Activated CD4-positive, alpha-beta memory T cell treated with anti-CD3 and anti-CD28 coated beads, Interleukin-2, amount 10 ng/mL, durations not matched to agents 7 days and 5 days (primary cell): ENCODE measurements at places on chromosomes 11 and 22.

- no peak for DNase-seq
These were observed 143.6 kb upstream of the POU2AF2 start for GRCh38 chr11:111101881-111102280.

GRCh38 chr11:62538470-62539237, 8.0 kb downstream of the AHNAK start:
- no peak for DNase-seq

GRCh38 chr22:45587638-45588505, 83.8 kb upstream of the ATXN10 start:
- DNase-seq, result no peak

GRCh38 chr11:74084796-74085541, 76.1 kb upstream of the UCP3 start:
- DNase-seq, result no peak

DNA sequence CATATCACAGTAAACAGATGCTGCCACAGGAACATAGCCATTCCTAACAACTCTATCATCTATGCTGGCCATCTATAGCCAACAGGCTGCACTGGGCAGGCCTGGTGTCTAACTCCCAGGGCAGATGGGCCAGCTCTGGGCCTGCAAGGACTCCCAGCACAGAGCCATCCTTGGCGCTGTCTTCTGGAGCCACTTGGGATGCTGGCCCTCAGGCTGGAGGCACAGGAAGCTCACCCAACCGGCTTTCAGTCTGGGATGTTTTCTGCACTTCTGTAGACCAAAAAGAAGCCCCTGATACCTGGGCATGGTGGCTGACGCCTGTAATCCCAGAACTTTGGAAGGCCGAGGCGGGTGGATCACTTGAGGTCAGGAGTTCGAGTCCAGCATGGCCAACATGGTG, 40.8 kb upstream of the WNT11 start:
- DNase-seq, result no peak

- DNase-seq, result no peak
These were observed 1.1 kb upstream of the DENND5A start for GRCh38 chr11:9266132-9266736.

DNA sequence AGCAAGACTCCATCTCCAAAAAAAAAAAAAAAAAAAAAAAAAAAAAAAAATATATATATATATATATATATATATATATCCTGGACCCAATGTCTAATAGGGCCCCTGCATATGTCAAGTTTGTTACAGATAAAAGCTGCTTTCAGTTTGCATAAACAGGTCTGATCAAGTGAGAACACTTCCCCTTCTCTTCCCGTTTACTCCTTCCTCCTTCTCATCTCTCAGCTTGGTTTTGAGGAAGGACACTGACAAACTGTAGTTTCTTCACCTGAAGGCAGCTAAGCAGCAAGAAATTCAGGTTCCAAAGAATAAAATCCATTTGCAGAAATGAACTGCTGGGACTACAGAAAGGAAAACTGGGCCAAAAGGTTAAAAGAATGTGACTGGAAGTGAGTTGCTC, 11.7 kb downstream of the THOC5 start:
- no peak for DNase-seq

- DNase-seq, result no peak
These were observed 18.6 kb downstream of the ATM start for GRCh38 chr11:108241330-108242037.

DNA sequence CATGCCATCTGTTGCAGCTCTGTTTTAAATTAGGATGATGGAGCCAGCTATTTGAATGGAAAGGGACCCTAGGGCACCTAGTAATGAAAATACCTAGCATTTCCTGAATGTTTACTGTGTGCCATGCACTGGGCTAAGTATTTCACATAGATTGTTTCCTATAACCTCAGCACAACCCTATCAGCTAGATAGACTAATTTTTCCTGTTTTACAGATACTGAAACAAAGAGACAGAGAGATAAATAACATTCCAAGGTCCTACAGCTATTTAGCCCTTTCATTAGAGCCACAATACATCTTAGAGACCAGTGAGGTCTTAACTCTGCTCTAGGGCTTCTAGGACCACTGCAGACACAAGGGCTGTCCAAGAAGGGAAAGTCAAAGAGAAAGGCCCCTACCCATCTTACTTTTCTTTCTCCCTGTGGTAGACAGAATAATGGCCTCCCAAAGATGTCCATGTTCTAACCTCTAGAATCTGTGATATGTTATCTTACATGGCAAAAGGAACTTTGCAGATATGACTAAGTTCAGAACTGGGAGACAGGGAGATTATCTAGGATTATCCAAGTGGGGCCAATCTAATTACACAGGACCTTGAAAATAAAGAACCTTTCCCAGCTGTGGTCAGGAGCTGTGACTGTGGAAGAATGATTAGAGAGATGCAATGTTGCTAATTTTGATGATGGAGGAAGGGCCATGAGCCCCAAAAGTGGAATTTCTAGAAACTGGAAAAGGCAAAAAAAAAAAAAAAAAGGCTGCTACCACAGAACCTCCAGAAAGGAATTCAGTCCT, 157.0 kb downstream of the CCDC34 start:
- no peak for DNase-seq

- DNase-seq, result no peak
These were observed 762 bp downstream of the MTMR3 start for GRCh38 chr22:29883775-29884097.

DNA sequence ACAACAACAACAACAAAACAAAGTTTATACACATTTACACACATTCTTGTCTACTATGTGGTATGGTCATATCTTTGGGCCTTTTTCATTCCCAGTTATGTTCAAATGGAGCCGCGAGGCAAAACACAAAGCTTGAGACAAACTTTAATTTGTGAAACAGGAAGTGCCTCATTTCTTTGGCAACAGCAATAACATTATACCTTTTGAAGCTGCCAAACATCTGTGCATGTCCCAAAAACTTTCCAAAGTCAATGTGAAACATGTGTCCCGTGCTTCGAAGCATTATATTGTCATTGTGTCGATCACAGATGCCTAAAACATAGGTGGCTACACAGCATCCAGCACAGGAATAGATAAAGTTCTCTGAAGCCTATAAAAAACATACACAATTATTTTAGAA, 25.0 kb upstream of the RPS13 start:
- no peak for DNase-seq

DNA sequence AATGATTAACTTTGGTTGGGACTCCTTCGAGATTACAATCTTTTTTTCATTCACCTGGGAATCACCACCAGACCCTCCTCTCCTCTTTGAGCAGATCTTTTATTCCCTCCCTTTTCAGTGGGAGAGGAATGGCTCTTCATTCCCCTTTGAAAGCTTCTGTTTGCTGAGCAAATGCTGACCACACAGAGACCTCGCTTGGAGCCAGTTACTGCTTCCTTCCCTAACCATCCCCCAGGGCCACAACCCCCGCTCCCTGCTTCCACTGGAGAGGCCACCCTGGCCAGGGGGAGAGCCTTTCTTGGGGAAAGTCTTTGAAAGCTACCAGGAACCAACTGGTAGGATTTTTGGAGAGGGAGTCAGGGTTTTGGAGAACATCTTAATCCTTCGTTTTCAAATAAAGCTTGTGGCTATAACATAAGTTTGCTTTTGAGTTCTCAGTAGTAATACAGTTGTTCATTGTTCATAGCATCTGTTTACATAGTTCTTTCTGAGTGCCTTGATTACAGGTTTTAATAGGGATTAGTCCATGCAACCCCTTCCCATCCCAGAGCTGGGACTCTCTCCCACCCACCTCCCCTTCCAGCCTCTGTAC, 138.4 kb downstream of the DBX1 start:
- no peak for DNase-seq

GRCh38 chr11:28072321-28072720, 35.6 kb downstream of the KIF18A start:
- DNase-seq, result no peak

DNA sequence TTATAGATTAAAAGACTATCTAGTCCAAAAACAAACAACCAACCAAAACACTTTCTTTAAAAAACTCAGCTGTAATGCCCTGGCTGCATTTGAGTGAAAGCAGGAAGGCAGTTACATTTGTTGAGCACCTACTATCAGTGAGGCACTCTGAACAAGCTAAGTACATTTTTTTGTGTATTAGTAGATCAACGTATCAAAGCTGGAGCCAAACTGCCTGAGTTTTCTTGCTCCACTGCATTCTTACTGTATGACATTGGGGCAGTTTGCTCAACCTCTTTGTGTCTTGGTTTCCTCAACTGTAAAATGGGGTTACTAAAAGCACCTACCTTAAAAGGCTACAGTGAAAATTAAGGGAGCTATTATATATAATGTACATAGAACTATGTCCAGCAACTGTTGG, 22.0 kb downstream of the COA4 start:
- DNase-seq, result no peak

- no peak for DNase-seq
These were observed 63.5 kb downstream of the CEP164 start for GRCh38 chr11:117391181-117391580.

DNA sequence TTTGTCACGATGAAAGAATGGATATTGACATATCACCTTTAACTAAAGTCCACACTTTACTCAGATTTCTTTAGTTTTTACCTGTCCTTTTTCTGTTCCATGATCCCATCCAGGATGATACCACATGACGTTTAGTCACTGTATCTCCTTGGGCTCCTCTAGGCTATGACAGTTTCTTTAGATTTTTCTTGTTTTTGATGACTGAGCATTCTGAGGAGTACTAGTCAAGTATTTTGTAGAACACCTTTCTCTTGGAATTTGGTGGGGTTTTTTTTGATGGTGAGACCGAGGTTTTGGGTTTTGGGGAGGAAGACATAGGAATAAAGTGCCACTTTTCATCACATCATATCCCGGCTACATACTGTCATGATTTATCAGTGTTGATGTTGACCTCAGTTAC, 4.0 kb downstream of the LDHAL6A start:
- DNase-seq, result no peak

- DNase-seq, result no peak
These were observed 28.4 kb downstream of the YAP1 start for GRCh38 chr11:102138670-102139069.

DNA sequence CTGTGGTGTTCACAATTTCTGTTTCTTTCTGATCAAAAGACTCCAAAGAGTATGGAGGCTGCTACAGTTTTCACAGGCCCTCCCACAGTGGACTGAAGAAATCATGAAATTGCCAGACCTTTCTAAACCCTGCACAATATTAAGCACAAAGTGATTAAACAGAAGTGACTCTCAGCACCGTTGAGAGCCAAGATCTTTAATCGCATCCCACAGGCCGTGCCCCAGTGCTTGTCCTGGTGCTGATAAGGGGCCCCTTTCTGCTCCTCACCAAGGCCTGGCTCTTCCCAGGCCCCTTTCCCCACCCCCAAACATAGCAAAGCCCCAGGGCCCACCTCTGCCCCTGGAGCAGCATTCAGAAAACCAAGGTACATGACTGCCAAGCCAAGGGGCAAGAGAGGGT, 57.4 kb upstream of the BMAL1 start:
- DNase-seq, result no peak

DNA sequence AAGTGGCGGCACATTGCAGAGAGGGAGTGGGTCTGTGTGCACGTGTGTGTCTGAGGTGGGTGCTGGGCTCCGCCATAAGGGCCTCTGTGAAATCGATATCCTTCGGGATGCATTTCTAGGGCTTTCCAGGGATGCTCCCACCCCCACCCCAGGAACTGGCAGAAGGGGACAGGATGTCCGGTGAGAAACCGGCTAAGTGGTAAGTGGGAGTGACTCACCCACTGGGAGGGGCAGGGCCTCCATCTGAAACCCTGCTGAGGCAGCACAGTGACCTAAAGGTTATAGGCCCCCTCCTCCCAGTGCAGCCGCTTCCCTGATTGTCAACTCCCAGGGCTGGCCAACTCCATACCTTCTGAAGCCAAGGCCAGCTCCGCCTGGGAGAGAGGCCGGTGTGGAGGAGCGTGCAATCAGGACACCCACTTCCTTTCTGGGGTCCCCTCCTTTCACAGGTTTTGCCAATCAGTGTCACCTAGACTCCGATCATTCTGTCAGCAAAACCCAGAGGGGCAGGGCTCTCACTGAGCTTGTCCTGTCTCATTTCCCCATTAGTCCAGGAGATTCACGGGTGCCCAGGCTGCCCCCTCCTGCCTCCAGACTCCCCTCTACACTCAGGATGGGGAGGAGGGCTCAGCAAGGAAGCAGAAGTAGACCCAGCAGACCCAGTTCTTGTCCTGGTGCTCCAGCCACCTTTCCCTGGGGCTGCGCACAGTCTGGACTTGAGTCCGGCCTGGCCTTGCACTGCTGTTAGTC, 44.5 kb downstream of the NECTIN1 start:
- peak; percentile 49 for DNase-seq

GRCh38 chr11:45204761-45205160, 58.3 kb downstream of the PRDM11 start:
- no peak for DNase-seq

- no peak for DNase-seq
These were observed 48.6 kb downstream of the C11orf91 start for GRCh38 chr11:33651990-33652389.

- peak; percentile 74 for DNase-seq
These were observed 27.7 kb downstream of the CACNA1I start for GRCh38 chr22:39598017-39598965.

DNA sequence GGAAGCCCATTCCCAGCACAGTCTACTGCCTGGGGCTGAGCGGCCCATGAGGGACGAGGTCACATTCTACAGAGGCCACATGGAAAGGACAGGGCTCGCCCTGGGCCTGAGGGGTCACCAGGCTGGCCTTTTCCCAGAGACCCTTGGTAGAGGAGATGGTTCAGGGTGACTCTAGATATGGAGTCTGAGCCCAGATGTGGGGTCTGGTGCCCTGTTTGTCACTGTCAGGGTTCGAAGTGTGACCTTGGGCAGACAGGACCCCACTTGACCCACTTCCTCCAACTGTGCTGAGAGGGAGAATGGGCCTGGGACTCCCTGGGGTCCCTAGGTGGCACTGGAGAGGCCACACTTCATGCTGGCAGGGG, 81.0 kb downstream of the MYEOV start:
- DNase-seq, result no peak

DNA sequence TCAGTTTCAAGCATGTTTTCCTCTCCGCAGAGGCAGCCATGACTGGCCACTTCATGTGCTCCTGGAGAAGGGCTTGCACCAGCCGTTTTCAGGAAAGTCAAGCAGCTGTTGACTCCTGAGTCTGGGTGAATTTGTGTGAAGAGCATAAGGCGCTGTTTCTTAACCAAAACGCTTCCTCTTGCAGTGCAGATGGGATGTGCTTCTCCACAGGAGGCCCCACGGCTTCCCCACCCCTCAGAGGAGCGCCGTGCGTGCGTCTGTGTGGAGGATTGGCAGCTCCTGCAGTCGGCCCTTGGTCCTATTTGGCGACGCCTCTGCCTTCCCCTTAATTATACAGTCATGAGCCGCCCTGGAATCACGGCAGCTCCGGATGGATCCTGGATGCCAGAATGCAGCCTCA, 54.1 kb upstream of the B3GAT1 start:
- no peak for DNase-seq

DNA sequence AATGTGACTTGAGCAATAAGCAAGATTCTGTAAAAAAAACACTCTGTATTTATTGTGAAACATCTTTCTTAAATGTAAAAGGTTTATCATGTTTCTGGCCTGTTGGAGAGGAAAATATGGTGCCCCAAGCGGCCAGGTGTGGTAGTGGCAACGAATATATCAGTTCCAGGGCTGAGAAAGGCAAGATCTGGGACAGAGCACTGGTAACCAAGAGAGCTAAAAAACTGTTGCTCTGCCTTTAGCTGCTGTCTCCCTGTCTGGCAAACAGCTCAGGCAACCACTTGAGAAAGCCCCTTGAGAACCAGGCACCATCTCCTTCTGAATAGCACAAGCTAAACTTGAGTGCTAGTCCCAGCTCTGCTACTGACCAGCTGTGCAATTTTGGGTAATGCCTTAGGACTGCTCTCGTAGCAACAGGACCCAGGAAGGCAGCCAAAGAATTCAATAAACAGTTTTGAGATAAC, 129.9 kb downstream of the KCNC1 start:
- DNase-seq, result peak; percentile 26

GRCh38 chr22:30695871-30696655, 1.4 kb downstream of the OSBP2 start:
- DNase-seq, result no peak
